ENCODE measurements at places on chromosomes 2 and 18.

GRCh38 chr2:38702413-38702812 lies 36.5 kb downstream of the GALM start:
- DNase-seq: no peak

DNA sequence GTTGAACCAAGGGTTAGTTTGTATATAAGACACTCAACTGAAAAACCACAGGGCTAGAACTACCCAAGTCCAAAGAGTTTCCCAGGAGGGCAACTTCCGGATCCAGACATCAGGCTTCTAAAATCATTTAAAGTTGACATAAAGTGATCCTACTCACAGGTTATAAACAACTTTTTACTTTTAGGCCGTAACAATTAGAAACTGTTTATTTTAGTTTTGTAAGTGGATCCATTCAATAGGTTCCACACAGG lies 454.6 kb downstream of the MEIS1 start:
- no peak for DNase-seq

DNA sequence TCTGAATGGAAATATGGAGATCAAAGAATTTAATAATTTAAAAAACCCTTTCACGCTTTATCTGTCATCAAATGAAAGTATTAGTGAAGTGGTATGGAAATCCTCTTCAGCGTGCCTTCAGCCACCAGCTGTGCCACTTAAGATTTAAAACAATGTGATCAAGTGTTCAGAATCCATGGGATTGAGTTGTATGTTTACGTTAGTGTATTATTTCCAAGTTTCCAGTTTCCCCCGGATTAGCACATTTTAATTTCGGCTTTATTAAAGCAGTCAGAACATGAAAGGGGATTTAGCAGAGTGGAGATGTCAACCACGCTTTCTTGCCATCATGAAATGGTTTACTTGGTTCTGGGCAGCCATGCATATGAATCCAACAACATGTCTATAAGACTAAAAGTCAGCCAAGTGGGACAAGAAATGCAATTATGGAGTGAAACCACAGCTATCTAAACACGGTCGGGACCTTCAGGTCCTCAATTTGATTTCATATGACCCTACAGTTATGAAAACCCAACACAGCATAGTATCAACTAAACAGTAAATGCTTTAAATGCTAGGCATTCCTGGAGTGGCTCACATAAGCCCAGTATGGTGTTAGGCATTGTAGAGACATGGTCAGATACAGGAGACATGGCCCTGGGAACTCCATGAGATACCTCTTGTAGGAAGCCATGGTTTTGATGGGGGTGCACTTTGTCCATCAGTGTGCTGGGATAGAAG lies 224.9 kb upstream of the EPAS1 start:
- no peak for DNase-seq

DNA sequence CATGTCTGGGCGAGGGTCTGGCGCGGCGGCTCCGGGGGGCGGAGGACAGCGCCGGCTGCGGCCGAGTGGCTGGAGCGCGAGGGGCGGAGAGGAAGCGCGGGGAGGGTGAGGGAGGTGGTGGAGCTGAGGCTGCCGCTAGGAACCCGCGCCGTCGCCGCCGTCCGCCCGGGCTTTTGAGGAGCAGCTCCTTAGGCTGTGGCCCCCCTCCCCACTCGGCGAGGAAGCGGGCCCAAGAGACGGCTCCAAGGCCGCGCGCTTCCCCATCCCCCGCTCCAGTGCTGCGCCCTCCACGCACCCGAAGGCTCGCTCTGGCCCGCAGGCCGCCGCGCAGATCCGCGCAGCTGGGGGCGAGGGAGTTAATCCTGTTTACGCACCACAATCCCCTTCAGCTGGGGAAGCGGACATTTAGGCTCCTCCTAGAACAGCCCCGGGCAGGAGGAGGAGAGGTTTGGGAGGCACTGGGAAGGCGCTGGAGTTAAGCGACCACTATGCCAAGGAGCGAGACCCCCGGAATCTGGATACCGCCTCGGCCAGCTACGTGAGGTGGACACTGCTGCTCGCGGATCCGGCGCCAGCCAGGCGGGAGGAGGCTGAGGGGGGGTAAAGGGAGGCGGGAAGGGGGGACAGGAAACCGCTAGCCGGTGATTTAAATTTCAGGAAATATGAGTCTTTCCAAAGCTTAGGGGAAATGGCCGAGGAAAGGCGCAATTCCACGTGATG lies at the start of gene CNRIP1:
Gene CNRIP1, minus strand, starts transcription at position 552 of the 720 bp plus-strand sequence. Its CDS starts 549 bp downstream, at position 3.
- peak; percentile 73 for DNase-seq

- DNase-seq: no peak
Observed at GRCh38 chr18:9354256-9354655, 19.7 kb downstream of the TWSG1 start.

Measured in nucleus accumbens (tissue), 56 donors.